Esophagus mucosa (tissue), 1 donor: ENCODE measurements at places on chromosomes 16 and 17. TPM values are rescaled to one million over a fixed set of nuclear protein-coding genes. Genes with fewer than 3 reads are reported as not detected.

Gene C16orf90
- total RNA-seq = not detected

Gene RAP1GAP2
- 17.9 TPM for total RNA-seq

Gene MYCBPAP
- total RNA-seq = 0.40 TPM

Gene ASPSCR1
- 19.0 TPM for total RNA-seq

Gene SHISA9
- 0.20 TPM for total RNA-seq

Gene PROCA1
- 0.64 TPM for total RNA-seq

Gene BTBD17
- not detected for total RNA-seq

Gene TMC8
- total RNA-seq = 2.0 TPM

Gene TNFRSF17
- 0.24 TPM for total RNA-seq

Gene PSME3
- total RNA-seq = 96.6 TPM

Gene CD7
- total RNA-seq = 0.80 TPM

Gene TOX3
- 0.60 TPM for total RNA-seq

Gene C16orf74
- total RNA-seq = 10.9 TPM

Gene DNAH17
- total RNA-seq = 0.12 TPM
